ENCODE measurements at places on chromosomes 1 and 21.

DNA sequence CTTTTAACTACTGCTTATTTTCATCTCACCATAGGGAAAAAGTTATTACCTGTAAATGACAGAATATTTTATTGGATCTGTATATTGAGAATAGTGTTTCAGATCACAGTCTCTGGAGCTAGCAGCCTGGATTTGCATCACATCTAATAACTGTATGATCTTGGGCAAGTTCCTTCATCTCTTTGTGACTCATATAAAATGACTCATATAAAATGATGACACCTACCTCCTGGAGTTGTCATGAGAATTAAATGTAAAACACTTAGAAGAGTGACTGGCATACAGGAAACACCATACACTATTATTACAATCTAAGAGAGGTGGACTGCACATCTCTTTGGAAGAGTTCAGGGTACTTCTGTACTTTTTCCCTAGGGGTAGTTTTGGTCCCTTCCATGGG, 421.3 kb downstream of the NEGR1 start:
- no peak for DNase-seq

- no peak for DNase-seq
Measured at GRCh38 chr1:26177182-26177684, at the start of gene CNKSR1. CNKSR1 (plus strand) TSS chr1:26177491; CDS start chr1:26177548, 57 bp downstream.

DNA sequence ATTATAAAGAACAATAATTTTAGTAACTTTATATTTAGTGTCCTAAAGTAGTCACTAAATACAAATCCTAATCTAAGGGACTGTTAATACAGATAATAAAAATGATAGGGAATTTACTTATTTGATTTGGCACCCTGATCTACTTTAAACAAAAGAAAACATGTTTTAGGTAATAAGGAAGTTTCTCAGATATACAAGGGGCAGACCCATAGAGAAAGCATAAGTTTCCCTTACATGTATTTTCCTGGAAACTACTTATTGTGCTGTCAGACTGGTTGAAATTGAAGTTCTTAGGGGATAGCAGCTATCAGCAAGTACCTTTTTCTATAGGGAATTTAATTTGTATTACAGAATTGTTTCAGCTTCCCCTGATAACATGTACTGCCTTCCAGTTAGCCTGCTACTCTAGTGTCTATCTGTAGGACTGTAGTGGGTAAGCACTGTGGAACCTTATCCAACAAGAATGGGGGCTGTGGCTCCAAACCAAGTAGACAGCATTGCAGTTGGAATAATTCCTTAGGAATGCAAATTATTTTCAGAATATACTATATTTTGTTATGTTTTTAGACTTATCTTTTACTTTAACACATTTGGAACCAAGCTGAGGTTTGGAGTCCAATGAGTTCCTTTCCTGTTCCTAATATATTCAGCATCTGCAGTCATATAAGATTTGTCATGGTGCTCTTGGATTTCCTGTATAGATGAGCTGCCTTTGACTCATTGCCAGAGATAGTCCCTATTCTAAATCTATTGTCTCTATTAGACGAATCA, 14.7 kb downstream of the MSH4 start:
- no peak for DNase-seq

DNA sequence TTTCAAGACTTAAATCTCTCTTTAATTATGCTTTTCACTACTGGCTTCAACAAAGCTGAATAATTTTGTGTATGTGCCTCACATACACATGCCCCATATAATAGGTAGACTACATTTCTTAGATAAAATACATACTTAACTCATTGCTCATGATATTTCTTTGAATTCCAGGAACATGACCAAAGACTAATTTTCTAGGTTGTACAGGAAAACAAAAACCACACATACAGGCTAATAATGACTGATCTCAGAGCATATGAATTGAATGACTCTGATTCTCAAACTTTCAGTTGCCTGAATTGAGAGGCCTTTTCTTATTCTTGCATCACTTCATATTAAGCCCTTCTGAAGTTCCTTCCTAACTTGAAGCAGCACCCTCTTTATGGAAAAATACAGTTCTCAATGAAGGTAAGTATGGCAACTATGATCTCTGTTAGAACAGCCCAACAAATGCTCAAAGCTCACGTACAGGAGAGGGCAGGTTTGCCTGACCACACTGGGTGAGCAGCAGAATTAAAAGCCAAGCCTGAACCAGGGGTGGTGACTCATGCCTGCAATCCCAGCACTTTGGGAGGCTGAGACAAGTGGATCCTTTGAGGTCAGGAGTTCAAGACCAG, 22.6 kb upstream of the UAP1 start:
- no peak for DNase-seq

GRCh38 chr1:183195142-183195574, 9.1 kb downstream of the LAMC2 start:
- DNase-seq, result no peak

- DNase-seq, result no peak
Measured at GRCh38 chr1:111735321-111735720, 3.9 kb downstream of the INKA2 start.

GRCh38 chr1:3283849-3284248, 170.6 kb upstream of the ARHGEF16 start:
- no peak for DNase-seq

- DNase-seq, result no peak
Measured at GRCh38 chr21:41864311-41865001, 14.7 kb downstream of the PRDM15 start.

GRCh38 chr1:71502006-71502405, 421.2 kb upstream of the ZRANB2 start:
- DNase-seq, result no peak

DNA sequence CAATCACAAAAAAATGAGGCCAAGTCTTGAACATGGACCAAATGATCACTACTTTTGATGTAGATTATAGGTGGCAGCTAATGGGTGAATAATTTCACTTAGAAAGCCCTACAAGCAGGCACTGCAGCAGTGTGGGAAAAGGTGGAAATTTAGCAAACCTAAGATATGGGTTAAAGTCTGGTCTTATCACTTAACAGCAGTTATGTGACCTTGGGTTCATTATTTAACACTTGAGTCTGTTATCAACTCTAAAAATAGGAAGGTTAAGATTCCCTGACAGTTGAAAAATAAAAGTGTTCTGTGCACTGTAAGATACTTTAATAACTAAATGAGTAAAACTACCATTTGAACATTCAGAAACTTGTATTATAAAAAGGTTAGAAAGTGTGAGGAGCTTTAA, 47.5 kb downstream of the SSX2IP start:
- DNase-seq, result no peak

DNA sequence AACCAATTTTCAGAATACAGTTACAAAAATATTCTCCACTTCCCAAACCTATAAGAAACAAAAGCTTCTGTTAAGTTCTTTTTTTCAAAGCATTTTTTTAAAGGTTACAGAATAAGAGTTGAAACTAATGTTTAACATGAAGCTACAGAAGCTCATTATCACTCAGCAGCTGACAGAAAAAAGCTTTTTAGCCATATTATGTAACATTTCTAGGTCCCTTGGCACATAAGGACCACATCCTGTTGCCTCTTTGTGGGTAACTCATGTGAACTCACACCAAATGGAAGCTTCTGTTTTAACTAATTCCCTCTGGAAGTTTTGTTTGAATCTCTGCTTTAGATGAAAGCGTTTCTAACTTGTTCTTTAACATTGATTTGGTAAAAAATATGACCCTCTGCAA, 242.5 kb upstream of the TMPRSS15 start:
- no peak for DNase-seq

- no peak for DNase-seq
Measured at GRCh38 chr1:59453297-59453968, 156.5 kb downstream of the FGGY start.

- no peak for DNase-seq
Measured at GRCh38 chr1:226332947-226333346, 24.0 kb upstream of the LIN9 start.

- DNase-seq, result peak; percentile 55
Measured at GRCh38 chr1:115300087-115300876, 37.8 kb downstream of the NGF start.

GRCh38 chr21:44534688-44535087, 5.3 kb downstream of the KRTAP10-1 start:
- no peak for DNase-seq

DNA sequence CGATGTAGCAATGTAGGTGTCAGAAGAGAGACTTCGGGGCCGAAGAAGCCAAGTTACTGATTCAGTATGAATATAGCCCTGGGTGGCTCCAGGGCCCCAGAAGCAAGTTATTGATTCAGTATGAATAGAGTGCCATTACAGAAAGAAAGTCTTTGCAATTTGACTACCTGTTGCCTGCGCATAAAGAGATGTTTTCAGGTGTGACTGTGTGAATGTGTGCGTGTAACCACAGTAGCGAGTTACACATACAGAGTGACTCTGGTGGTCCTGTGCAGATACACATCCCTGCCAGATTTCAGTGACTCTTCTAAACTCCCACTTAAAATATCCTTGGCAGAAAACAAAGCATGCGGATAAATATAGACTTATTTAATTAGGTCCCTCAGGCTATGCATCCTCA, 142.7 kb upstream of the CD34 start:
- no peak for DNase-seq

DNA sequence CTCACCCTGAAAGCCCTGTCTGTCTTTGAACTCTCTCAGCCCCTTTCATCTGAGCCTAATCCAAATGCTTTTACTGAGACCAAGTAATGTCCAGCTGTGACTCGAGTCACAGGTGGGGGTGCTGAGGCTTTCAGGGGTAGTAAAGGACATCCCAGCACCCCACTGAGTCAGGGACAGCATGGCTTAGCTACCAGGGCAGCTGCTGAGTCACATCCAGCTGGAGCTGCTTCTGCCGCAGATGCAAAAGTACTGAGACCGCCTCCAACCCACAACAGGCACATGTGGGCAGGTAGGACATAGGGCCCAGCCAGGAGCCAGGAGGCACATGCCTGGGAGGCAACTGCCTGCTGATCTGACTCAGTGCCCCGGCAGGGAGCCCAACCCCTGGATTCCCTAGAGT, 6.7 kb upstream of the VSIG8 start:
- no peak for DNase-seq
